ENCODE measurements at places on chromosomes 12 and 14. TPM values are rescaled to one million over a fixed set of nuclear protein-coding genes. Genes with fewer than 3 reads are reported as not detected.

DNA sequence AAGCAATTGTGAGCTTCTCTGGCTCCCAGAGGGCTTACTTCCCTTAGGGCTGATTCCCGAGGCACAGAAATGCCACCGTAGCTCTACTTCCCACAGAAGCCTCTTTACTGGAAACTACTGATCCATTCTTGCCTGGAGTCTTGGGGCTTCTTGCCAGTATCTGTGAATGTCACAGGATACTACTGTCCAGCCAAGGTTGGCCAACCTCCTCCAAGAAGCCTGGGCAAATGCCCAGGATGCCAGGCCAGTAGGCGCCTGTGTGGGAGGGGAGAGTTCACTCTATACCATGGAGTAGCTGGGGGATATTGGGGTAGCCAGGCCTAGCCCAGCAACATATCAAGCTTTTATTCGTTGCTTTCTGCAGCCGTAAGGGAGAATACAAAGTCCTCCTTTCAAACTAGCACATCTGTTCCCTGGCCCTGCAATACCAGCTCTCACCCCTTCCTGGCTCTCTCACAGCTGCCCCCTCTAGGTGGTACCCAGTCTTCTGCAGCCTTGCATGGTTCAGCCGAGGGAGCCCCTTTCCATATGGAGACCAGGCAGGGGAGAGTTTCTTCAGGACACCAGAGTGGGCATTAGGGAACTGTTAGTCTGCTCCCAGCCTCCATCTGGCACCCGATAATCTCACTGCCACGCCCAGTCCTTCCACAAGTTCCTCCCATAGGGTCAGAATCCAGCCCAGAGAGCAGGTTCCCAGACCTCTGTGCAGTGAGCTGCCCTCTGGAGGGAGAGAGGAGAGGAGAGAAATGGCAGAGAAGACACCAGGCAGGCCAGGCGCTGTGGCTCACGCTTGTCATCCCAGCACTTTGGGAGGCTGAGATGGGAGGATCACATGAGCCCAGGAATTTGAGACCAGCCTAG is 24.3 kb upstream of the PLEK2 start:
- DNase-seq = no peak

- DNase-seq = no peak
Measured at GRCh38 chr12:94957006-94957405, 46.5 kb downstream of the NDUFA12 start.

DNA sequence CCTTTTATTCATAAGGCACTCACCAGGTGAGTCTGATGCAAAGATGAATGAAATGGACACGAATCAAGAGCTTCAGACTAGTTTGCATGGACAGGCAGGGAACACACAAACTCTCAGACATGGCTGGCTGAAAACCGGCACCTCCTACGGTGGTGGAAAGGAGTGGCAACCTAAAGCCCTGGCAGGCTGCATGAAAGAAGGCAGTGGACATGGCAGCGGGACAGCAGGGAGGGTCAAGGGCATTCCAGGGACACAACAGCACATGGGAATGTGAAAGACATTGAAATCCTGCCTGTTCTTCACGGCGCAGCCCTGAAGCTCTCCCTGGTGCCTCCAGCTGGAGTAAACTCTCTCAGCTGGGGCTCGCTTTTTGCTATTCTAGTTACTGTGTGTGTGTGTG is 16.6 kb upstream of the LRTM2 start:
- DNase-seq = no peak

Gene REP15
- not detected for total RNA-seq

Gene KIF26A
- total RNA-seq = not detected

- DNase-seq = no peak
Measured at GRCh38 chr14:72629534-72629933, 264.4 kb downstream of the DPF3 start.

GRCh38 chr14:66746316-66747006 is 238.5 kb downstream of the GPHN start:
- peak; percentile 5 for DNase-seq

DNA sequence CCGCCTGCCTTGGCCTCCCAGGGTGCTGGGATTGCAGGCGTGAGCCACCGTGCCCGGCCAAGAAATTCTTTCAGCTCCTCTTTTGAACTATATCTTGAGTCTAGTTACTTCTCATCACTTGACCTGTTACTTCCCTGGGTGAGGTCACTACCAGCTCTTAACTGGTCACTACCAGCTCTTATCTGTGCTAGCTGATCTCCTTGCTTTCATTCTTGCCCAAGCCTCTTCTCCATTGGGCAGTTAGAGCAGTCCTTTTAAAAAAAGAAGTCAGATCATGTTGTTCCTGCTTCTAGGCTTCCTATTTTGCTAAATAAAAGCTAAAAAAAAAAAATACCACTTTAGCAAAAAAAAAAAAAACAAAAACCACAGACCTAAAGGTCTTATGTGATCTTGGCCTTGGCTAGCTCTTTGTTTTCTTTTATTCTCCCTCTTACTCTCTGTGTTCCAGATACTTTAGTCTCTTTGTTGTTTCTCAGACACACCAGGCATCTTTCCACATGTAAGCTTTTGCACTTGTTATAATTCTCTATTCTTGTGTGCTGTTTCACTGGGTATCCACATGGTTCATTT is 63.5 kb downstream of the RAD51B start:
- DNase-seq = no peak

DNA sequence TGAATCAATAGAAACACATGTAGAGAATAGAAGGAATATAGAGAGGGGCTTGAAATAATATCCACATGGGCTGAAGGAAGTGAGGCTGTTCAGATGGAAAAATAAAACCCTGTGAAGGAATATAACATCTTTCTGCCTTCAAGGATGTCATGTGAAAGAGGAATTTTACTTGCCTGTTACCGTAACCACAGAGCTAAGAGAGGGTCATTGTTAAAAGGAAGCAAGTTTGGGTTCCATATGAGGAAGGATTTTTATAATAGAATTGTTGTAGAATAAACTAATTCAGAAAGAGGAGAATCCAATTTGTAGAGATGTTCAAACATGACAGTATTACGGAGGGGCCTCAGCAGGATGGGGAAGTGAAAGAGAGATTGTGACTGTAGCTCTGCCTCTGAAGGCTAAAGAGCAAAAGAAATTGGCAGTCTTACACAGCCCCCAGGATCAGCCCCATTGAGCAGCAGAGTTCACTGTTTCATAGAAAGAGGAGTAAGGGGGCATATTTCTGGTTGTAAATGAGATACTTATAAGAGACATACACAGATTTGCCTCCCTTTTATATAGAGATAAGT is 41.8 kb upstream of the PTPRR start:
- no peak for DNase-seq

GRCh38 chr14:59313144-59313651 is 124.7 kb downstream of the DAAM1 start:
- no peak for DNase-seq

Gene SMOC1
- total RNA-seq = not detected

Gene ACVRL1
- total RNA-seq = 0.70 TPM

Gene BATF
- 10.6 TPM for total RNA-seq

Gene CLEC4C
- total RNA-seq = not detected

GRCh38 chr12:105944628-105945027 is 194.1 kb downstream of the NUAK1 start:
- no peak for DNase-seq

- DNase-seq = peak; percentile 39
Measured at GRCh38 chr12:68675101-68675842, 11.5 kb upstream of the NUP107 start.

Gene DAO
- total RNA-seq = not detected

DNA sequence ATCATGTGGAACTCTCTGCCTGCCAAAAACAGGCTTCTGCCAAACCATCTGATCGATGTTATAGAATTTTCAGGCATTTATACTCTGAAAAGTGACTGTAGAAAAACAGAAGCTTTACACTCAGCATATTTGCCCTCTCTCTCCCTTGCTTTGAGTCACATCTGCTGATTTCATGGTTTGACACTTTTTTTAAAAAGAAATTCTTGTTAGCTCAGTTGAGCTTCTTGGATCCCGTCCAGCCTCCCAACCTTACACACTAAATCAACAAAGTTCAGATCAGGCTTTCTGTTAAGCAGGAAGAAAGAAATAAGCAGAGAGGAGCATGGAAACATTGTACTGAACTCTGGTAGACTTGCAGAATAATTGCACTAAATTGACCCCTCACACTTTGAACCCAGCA is 193.6 kb upstream of the SEL1L start:
- DNase-seq = no peak

- DNase-seq = no peak
Measured at GRCh38 chr12:119624966-119625365, 31.4 kb downstream of the TMEM233 start.

DNA sequence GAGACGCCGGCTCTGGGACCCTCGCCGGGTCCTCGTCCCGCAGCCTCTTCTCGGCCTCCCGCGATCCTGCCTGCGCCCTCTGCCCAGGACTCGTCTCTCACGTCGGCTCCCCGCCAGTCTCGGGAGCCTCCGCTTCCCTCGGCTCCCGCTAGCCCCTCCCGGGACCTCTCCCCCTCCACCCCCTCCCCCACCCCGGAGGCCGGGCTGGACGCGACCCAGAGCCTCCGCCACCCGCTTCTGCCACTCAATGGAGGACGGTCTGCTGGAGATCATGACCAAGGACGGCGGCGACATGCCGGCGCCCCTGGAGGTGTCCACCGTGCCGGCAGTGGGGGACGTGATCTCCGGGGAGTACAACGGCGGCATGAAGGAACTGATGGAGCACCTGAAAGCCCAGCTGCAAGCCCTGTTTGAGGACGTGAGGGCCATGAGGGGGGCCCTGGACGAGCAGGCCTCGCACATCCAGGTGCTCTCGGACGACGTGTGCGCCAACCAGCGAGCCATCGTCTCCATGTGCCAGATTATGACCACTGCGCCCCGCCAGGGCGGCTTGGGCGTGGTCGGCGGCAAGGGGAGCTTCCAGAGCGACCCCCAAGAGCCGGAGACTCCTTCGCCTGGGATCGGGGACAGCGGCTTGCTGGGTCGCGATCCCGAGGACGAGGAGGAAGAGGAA is 568 bp downstream of the CCDC184 start:
- no peak for DNase-seq

Gene SERPINA5
- total RNA-seq = not detected

Gene ITGA7
- 3.6 TPM for total RNA-seq

Gene NUAK1
- not detected for total RNA-seq

GRCh38 chr14:30560581-30560980 is 1.6 kb downstream of the G2E3 start:
- no peak for DNase-seq

- peak; percentile 85 for DNase-seq
Measured at GRCh38 chr12:121590476-121591143, 9.8 kb upstream of the KDM2B start.

DNA sequence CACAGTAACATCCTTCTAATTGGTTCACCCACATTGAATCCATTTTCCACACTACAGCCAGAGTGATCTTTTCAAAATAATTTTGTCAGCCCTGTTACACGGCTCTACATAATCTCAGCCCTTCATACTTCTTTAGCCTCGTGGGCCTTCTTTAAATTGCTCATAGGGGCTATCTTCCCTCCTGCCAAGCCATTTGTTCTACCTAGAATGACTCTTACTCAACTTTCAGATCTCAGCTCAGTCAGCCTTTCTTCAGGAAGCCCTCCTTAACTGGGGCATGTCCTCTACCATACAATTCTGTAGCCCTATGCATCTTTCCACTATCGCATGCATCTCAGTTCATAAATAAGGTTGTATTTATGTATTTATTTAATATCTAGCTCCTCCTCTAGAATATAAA is 39.7 kb downstream of the CEP128 start:
- no peak for DNase-seq

- DNase-seq = no peak
Measured at GRCh38 chr14:97443412-97443811, 646.2 kb downstream of the VRK1 start.

- DNase-seq = no peak
Measured at GRCh38 chr12:128266541-128267130, 334 bp upstream of the TMEM132C start.

GRCh38 chr14:89892953-89893352 is 61.6 kb downstream of the EFCAB11 start:
- no peak for DNase-seq

Gene RTN1
- 9.4 TPM for total RNA-seq

- no peak for DNase-seq
Measured at GRCh38 chr14:44462381-44462780, 44.7 kb downstream of the FSCB start.

Gene KLHL33
- total RNA-seq = 0.51 TPM

DNA sequence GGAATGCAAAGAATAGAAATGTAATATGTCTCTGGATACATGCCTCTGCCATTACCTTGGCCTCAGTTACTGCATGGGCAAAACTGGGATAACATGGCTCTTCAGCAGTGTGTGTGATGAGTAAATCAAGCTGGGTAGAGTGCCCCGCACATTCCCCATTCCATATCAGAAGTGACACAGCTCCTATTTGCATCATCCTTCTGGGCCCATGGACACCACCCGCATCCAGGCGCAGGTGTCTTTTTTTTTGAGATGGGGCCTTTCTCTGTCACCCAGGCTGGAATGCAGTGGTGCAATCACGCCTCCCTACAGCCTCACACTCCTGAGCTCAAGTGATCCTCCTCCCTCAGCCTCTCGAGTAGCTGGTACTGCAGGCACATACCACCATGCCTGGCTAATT is 31.6 kb downstream of the KRT76 start:
- no peak for DNase-seq

DNA sequence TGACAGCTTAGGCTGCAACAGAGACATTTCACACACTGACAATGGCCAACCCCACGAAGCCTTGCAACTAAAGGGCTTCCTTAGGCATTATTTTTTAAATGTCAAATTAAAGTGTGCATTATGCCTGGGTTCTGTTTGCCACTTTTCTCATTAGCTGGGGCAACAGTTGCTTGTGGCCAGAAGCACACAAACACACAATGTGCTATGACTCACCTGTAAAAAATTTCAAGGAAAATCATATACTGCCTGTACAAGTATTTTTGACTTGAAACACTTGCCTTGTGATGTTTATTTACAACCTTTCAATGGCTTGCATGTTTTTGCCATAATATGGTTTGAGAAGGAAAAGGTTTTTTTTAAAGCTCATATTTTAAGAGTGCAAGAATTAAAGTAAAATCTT is 1.9 kb downstream of the NTN4 start:
- DNase-seq = no peak

Gene IL31
- total RNA-seq = not detected

Gene MMAB
- total RNA-seq = 23.6 TPM

Gene SLC39A5
- not detected for total RNA-seq

DNA sequence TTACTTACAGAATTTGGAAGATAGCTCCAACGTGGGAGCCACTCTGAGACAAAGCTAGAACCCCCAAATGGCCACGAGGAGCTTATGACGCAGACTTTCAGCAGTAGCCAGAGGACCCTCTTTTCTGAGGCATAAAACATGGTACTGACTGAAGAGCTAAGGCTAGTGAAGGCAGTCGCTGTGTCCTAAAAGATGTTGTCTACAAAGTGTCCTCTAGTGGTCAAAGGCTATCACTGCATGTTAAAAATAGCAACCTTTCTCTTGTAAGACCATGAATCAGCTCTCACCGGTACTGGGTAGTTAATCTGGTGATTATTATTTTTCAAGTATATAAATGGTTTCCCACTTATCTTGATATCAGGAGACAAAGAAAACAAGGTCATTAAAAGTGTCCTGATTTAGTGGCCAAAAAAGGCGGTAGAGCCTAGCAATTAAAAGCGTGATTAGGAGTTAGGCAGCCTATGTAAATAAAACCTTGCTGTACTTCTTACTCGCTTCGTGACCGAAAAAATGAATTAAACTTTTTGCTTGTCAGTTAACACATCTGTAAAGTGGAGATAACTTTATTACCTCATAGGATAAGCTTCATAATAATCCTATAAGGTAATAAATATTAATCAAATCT is 47.0 kb upstream of the LGR5 start:
- DNase-seq = peak; percentile 1

- DNase-seq = no peak
Measured at GRCh38 chr12:68750506-68750905, 4.5 kb downstream of the SLC35E3 start.

All from naive thymus-derived CD4-positive, alpha-beta T cell (primary cell).